ENCODE measurements at places on chromosomes 2 and 18.

DNA sequence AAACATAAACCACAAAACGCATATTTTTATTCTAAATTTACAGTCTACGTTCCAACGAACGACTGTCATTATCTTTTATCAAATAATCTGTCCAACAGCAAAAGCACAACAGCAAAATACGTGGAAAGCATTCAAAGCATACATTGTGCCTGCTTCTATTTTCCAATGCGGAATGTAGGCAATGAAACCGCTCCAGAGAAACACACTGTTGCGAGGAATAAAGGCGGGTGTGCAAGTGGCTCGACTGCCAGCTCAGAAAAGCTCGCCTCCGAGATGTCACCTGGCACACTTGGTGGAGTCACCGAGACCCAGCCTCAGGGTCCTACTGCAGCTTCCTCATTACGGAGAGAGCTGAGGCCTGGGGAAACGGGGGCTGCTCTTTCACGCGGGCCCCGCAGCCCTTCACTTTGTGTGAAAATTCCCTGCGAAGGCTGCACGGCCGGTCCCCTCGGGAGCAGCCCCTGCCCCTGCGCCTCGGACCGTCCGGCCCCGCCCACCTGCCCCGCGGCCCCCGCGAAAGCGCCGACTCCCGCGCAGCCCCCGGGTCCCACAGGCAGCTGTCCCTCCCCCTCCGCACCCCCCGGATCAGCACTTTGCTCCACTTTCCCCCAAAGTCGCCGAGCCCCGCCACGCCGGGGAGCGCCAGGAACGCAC is 752 bp downstream of the MGAT4A start:
- DNase-seq: peak; percentile 55

GRCh38 chr2:37851428-37851827 is 73.7 kb upstream of the RMDN2 start:
- DNase-seq: no peak

- peak; percentile 83 for DNase-seq
Observed at GRCh38 chr2:72145289-72145657, 2.4 kb downstream of the CYP26B1 start.

GRCh38 chr2:170143045-170143717 is 34.8 kb upstream of the MYO3B start:
- no peak for DNase-seq

DNA sequence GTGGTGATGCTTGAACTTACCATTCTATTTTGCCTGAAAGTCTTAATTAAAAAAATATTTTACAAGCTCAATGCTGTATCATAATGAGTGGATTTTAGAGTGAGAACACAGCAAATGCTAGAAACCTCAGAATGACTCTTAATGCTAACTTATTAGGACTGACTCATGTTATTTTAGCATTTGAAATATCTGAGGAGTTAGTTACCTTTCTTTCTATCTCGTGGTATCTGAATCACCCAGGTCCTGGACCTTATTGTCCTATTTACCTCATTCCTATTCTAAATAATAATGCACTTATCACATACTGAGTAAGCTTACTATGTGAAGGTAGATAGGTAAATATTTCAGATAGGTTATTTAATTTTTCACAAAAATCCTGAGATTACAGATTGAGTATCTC is 70.7 kb downstream of the SOS1 start:
- no peak for DNase-seq
